ENCODE measurements at places on chromosomes 6 and 20.

GRCh38 chr6:161235776-161236633 lies 37.9 kb downstream of the AGPAT4 start:
- DNase-seq = no peak

DNA sequence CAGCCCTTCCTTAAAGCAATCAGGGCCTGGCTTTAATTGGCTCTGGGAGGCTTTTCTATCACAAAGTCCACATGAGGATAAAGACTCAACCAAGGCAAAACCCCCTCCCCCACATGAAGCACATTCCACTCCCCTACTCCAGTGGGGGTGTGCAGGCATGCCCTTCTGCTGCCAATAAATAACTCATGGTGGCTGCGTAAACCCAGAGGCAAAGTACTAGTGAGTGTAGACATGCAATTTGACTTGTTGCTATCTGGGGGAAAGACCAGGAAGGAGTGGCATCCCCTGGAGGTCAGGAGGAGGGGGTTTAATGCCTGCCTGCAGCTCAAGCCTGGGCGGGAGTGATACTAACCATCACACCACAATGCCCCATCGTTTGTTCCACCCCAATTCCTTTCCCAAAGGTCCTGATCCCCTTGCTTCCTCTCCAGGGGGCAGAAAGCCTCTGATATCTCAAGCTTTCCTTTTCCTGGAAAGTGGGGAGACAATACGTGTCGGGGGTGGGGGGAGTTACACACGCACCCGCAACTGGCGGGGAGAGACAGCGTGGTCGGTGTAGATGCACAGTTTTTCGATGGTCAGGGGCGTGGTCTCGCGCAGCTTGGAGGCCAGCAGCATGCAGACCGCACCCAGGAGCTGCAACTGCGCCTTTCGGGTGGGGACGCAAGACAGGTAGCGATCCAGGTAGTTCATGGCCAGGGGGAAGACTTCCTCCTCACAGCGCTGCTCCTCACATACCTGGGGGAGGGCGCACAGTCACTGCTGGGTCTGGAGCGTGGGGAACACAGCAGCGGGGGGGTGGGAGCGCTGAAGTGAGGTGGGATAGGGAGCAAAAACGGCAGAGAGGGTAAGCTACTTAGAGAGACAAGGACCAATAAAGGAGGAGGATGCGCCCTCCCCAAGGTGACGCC lies 1.5 kb downstream of the CCND3 start:
- peak; percentile 44 for DNase-seq

DNA sequence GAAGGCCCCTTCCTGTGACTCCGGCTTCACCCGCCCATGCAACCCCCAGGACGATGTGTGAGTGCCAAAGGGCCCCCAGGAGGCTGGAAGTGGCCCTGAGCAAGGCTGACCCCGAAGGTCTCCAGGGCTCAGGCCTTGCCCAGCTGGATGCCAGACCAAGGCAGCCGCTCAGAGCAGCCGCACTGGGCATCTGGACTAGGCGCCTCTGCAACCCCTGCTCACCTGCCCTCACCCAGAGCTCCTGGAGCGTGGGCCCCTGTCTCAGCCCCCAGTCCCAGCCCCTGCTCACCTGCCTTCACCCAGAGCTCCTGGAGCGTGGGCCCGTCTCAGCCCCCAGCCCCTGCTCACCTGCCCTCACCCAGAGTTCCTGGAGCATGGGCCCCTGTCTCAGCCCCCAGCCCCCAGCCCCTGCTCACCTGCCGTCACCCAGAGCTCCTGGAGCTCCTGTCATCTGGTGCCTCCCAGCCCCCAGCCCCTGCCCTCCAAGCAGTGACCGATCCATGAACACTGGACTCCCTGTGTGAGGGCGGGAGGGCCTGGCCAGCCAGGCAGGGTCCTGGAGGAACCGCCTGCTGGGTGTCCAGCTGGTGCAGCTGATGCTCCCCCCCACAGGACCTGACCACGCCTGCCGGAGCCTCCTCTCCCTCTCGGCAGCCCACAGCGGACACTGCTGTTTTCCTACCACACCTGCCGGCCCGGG lies 1.1 kb downstream of the SRMS start:
- no peak for DNase-seq

- no peak for DNase-seq
Measured at GRCh38 chr6:33722103-33722623, 10.7 kb upstream of the UQCC2 start.

GRCh38 chr20:39092733-39093410 lies 130.7 kb downstream of the DHX35 start:
- no peak for DNase-seq

- no peak for DNase-seq
Measured at GRCh38 chr20:4886771-4887527, 114.4 kb downstream of the SLC23A2 start.

DNA sequence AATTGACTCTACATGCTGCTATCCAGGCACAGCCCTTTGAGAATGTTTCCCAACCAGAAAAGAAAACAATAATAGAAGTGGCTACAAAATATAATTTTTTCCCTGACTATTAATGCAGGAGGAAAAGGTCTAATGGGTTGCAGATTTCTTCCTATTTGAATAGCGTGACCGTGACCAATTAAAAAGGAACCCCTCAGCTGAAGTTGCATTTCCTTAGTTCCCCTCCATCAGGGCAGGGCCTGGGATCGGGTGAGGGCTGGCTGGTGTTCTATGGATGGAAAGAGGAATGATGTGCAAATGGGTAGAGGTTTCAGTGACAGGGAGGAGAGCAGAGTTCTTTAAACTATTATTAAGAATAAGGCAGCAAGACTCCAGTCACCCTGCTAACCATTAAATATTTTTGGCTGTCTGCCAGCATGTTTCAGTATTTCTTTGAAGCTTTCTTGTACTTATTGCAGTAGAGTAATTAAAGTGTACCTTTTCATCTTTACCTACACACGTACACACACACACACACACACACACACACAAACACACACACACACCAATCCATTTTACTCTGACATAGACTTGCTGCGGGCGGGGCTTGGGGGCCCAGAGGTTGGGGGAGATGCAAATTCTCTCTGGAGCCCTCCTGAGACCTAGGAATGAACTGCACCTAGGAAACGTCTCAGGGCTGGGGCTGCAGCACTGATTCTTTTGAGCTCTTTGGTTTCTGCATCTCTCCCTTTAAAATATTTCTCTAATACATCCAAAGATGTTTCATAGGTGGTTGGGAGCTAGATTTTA lies 154.8 kb upstream of the SLC35B3 start:
- DNase-seq = peak; percentile 12

GRCh38 chr6:56348578-56348977 lies 101.2 kb upstream of the COL21A1 start:
- DNase-seq = no peak

GRCh38 chr6:147750413-147750812 lies 241.9 kb downstream of the SAMD5 start:
- DNase-seq = no peak

DNA sequence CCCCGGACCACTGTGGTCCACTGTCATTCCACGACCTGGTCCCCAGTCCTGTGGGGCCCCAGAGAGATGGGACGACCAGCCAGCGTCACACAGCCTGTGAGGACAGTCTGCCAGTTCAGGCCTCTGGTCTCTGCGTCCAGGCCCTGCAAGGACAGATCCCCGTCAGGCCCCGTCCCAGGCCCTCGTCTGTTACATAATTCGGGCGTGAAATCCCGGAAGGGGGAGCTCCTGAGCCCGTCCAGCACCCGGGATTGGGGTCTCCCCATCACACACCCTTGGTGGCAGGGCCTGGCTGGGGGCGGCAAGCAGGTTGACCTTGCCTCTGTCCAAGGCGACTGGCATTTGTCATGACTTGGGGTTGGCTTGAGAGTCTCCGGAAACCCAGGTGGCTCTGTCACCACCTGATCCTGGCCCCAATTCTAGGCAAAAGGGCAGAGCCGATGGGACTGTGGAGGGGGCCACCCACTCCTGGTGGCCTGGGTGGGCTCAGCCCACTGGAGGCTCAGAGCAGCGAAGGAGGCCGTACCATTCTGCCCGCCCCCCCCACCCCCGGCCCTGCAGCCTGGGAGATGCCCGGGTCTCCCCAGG lies 73.8 kb upstream of the GATA5 start:
- DNase-seq = no peak

DNA sequence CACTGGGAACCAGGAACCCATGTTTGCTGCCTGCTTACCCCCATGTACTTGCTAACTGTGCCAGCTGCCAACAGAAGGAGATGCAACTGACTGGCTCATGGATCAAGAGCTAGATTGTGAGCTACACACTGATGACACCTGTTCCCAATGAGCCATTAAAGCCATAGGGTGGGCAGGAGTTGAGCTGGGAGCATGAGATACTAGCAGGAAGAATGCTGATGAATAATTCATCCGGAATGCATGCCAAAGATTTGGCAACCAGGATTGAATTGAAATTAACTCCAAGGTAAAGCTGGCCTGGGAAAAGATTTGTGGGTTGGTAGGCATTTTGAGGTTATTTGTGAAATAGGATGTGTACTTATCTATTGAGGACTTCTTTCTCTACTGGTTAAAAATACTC lies 631.1 kb downstream of the KIF16B start:
- DNase-seq = no peak

GRCh38 chr6:166745801-166746668 lies 119.0 kb upstream of the RPS6KA2 start:
- no peak for DNase-seq

DNA sequence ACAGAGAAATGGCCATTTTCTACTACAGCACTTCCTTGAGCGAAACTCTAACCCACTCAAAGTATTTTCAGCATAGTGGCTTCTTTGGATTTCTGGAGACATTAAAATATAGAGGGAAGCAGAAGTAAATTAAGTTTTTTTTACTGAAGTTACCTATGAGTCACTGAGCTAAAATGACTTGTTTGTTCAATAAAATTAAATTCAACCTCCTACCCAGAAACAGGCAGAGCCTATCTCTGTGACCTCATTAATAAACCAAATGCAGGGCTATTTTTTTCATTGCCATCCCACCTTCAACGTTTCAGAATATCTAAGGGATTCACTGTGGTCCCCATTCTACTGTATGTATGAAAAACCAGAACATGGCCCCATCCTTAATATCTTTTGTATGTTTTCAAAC lies 133.0 kb downstream of the MTFR2 start:
- DNase-seq = no peak

DNA sequence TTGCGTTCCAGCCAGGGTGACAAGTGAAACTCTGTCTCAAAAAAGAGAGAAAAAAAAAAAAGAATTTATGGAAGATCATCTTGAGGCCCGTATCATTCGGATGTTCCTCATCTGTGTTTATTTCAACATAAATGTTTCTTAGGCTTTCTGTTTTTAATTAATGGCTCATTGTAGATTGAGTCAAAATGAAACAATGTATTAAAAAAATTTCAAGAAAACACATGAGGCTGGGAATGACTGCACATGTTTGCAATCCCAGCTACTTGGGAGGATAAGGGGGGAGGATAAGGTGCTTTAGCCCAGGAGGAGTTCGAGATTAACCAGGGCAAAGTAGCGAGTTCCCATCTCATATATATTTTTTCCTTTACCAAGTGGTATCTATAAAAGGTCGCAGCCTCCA lies 47.3 kb downstream of the ITCH start:
- no peak for DNase-seq

GRCh38 chr6:157552820-157553485 lies 172.0 kb downstream of the ZDHHC14 start:
- DNase-seq = no peak

DNA sequence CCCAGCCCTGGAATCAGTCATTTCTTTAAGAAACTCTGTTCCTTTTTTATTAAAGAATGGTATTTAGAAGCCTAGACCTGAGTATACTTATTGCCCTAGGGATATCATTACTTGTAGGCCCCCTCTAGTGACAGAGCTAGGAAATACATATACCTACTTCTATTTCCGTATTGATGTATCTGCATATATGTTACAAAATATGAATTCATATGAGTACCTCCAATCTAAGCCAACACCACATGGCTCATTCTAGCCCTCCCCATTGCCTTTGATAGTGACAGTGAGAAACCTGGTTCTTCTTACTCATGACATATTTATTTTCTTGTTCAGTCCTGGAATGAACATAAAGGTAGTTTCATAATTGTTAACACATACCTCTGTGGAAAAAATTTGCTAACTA lies 137.2 kb downstream of the FARS2 start:
- DNase-seq = no peak

- DNase-seq = no peak
Measured at GRCh38 chr20:48620154-48620506, 207.7 kb downstream of the PREX1 start.

- no peak for DNase-seq
Measured at GRCh38 chr20:4549711-4550259, 171.9 kb upstream of the PRND start.

GRCh38 chr20:35223941-35224340 lies 2.5 kb upstream of the MMP24 start:
- no peak for DNase-seq

DNA sequence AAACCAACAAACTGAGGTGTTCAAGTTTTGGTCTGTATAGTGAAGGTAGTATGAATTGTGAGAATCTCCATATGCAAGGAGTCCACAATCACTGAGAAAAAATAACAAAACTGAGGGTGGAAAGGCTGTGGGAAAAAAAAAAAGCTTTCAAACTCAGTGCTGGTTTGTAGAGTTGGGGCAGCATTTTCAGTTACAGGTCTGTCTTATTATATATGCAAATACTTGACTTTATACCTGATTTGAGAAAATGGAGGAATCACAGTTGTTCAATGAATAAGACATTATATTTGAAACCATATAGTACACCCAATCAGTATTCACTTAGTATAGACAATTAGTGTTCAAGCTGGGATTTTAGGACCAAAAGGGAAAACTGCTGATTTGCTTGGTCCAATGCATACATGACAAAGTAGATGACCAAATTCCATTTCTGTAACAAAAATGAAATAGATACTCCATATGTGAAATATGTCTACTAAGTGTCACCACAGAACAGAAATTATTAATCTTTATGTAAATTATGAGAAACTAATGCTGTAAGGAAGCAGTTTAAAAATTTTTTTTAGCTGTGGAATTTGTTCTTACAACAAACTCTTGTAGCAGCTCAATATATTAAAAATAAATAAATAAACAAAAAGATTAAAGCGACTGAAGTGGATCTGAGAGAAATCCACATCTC lies 187.7 kb downstream of the ASCC3 start:
- no peak for DNase-seq

- no peak for DNase-seq
Measured at GRCh38 chr6:13355999-13356785, 27.9 kb upstream of the TBC1D7 start.

DNA sequence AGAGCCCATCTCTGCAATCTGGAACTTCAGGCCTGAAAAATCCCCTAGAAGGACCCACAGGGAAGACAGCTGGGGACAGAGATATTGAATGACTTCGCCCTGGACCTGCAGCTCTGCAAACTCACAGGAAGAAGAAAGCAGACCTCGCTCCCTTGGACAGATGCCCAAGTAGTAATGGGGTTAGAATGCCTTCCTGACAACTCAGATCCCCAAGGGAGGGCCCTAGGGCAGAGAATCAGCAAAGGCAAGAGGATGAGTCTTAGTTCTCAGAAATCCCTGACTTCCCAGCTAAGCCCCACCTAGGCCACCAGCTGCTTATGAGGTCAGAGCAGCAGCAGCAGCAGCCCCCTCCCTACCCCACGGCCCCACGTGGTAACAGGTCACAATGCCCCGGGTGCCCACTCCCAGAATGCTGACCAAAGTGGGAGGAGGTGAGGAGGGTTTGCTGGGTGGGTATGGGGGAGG lies at the start of gene C20orf141:
C20orf141 (plus strand) TSS at position 401 of the 465 bp plus-strand sequence. CDS start 198 bp downstream, outside the sequence.
- DNase-seq = no peak

Data from nephron progenitor cell (in vitro differentiated cells).